Stimulated activated CD8-positive, alpha-beta memory T cell treated with anti-CD3 and anti-CD28 coated beads, Interleukin-7, amount 100 ng/mL, for 4 hours (primary cell): ENCODE measurements at places on chromosomes 6 and 20.

DNA sequence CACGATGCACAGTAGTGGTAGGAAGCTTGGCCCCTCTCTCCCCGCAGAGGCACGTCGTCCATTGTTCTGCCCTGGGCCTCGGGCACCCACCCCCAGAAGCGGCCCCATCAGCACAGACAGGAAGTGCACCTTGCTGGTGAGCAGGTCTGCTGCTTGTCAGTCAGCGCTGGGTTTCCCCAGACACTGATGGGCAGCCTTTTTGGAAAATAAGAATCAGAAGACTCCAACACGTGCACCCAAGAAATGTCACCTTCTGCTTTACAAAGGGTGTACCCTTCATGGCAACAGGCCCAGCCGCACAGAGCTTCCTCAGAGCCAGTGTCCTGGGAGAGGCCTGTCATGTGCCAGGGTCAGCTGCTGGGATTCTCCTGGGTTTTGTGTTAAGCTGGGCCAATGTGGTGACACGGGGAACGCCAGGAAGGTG is 34.7 kb upstream of the IRF4 start:
- peak; percentile 27 for DNase-seq

DNA sequence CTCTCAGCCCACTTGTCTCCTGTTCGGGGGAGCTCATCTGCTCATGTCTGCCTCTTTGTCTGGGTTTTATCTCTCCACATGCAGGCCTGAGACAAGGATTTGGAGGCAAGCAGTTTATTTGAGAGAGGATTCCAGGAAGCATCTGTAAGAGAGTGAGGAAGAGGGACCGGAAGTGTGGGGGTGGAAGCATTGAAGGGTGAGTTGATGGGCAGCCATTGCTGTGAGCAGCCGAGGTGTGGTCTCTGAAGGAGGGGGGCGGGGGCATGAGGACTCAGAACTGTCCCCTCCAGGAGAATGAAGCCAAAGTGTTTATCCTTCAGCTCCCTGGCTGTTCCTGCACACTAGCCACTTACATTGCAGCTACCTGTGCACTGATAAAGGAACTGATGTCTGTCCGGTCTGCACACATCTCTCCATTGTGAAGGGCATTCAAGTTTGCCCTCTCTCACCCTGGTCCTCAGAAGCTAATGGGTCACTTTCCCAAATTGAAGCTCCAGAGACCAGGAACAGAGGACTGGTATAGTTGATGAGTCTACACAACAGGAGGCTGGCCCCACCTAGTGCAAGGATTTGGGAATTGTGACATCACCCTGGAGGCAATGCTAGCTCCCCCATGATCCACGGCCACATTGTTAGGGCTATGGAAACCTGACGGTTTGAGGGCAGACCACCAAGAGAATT is 100.5 kb upstream of the FOXA2 start:
- no peak for DNase-seq

GRCh38 chr6:3251462-3252314 is 7.1 kb upstream of the PSMG4 start:
- DNase-seq: peak; percentile 62

DNA sequence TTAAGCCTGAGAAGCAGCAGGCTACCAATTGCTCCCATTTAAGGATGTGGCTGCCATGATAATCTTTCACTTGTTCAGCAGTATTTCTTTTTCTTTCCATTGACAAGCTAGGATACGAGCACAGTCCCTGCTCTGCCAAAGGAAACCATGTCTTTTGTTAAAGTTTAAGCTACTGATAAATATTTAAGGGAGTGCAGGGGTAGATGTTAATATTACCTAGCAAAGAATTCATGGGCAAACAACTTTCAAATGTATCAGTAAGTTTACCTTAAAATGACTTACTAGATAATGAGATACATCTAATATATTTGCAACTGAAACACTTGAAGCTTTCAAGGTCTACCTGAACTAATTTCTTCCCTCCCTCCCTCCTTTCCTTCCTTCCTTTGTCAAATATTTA is 77.3 kb downstream of the OPN5 start:
- DNase-seq: no peak

DNA sequence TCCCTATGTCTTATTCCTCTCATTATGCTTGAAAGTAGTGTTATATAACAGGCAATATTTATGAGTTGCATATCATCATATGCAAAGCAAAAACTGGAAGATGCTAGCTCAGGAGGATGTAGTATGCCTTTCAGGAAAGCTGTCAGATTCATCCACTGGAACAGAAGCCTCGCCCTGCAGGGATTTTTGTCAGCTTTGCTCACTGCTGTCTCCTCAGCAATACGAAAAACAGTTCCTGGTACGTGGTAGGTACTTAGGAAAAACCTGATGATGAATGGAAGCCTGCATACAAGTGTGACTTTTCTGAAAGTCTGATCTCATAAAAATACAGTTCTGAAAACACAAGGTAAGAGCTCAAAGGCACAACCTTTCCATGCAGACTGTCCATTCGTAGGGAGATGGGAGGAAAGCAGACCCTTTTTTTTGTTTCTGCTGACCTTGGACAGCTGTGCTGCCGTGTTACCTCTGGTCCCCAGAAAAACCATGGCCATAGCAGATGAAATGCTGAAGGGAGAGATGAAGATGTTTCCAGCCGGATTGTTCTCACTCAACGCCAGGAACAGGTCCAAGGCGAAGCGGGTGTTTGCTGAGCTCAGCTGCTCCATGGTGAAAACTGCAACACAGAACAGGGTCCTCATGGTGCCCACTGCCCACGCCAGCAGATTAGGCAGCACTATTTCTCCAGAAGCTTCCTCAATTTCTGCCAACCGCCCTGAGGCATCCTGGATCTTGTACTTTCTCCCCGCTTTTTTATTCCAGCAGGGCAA is 1.5 kb downstream of the SERPINB1 start:
- DNase-seq: no peak

GRCh38 chr20:61801857-61802442 is 263.7 kb downstream of the TAF4 start:
- no peak for DNase-seq

DNA sequence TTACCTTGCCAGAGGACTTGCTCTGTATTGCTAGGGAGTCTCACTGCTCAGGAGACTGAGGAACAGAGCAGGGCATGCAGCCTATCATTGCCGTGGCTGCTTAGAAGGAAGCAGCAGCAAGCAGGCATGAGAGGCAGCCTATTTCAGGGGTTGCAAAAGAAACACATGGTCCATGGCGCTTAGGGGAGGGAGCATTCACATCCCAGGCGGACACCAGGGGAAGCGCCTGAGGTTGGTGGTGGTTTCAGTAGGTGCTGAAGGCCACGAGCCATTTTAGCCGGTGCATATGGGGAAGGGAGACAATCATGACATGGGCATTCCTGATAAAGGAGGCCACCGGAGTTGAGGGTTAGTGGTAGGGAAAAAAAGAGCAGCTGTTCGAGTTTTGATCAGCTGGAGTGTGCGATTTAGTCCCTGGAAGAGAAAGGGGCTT is 20.9 kb downstream of the FARS2 start:
- no peak for DNase-seq

- DNase-seq: no peak
Measured at GRCh38 chr6:166206510-166207283, 39.0 kb upstream of the TBXT start.

- DNase-seq: no peak
Measured at GRCh38 chr20:44540834-44541233, 19.0 kb upstream of the SERINC3 start.

- no peak for DNase-seq
Measured at GRCh38 chr6:152669895-152670294, 27.8 kb upstream of the MYCT1 start.

- DNase-seq: no peak
Measured at GRCh38 chr6:100099189-100100074, 105.4 kb upstream of the MCHR2 start.

DNA sequence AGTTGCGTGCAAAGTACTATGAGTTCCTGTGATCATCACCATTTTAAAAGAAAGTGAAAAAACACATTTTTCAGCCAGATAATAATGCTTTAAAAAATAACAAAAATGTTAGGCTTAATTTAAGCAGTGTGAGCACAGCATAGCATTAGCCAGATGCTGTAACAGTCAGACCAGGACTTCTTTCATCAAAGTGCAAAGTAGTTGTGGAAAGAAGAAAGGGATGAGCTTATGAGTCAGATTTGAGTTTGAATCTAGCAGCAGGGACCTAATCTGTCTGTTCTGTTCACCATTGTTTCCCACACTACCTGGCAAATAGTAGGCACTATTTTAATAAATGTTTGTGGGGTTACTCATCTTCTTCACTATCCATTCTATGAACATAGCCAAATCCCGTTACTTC is 70.1 kb downstream of the KLHL32 start:
- DNase-seq: no peak

GRCh38 chr6:112464901-112465665 is 118.0 kb downstream of the RFPL4B start:
- no peak for DNase-seq

- no peak for DNase-seq
Measured at GRCh38 chr20:40970218-40970617, 58.4 kb upstream of the TOP1 start.

GRCh38 chr6:29112135-29112534 is 4.3 kb downstream of the OR2J3 start:
- no peak for DNase-seq

DNA sequence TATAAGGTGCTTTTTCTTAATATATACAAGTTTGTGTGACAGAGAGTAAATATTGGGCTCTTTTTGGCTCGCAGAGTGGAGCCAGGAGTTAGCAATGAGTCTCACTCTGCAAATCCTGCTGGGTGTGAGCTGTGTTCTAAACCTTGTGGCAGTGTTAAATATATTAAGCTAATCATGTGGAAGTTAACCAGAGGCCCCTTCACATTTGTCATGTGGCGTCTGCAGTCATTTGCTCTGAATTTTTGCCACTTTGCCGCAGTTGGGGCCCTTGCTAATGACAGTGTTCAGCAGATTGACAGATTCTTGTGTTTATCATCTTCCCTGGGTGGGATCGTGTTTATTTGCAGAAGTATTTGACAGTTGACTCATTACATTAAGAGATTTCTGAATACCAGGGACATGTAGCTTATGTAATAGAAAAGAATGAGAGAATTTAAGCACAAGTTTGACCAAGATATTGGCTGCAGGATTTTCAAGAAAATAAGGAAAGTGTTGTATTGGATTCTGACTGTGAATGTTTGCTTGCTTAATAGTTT is 37.9 kb downstream of the SPATA2 start:
- DNase-seq: no peak

DNA sequence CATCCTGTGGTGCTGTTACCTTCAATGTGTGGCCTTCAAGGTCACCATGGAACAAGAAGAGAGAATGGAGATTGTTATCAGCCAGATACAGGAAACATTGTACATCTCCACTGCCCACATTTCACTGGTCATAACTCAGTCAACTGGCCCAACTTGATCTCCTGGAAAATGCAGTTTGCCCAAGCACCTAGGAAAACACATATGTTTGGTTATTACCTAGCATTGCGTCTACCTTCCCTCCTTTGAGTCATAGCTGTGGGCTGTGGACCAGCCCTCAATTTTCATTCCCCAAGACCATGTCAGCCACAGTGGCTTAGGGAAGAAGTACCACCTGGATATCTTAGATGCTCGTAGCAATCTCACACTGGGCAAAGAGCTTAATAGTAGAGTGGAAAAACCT is 513.4 kb downstream of the KIF16B start:
- no peak for DNase-seq

GRCh38 chr6:139250296-139251044 is 41.3 kb downstream of the TXLNB start:
- peak; percentile 18 for DNase-seq

DNA sequence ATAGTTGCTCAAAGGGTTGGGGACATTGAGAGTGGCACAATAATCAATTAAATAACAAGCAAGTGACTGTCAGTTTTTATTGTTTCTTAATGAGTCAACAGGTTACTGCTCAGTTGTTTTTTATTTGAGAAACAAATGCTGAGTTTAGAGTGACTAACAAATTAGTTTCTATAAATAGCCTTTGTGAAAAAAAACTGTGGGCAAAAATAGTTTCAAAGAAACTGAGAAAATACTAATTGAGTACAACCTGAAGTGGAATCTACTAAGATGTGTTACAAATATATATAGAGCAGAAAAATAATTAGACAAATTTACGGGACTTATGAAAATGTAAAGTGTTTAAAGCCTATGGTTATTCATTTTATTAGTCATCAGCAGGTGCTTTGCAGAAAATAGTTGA is 22.3 kb downstream of the BEND6 start:
- no peak for DNase-seq

GRCh38 chr6:138157986-138158638 is 3.6 kb upstream of the ARFGEF3 start:
- DNase-seq: no peak

DNA sequence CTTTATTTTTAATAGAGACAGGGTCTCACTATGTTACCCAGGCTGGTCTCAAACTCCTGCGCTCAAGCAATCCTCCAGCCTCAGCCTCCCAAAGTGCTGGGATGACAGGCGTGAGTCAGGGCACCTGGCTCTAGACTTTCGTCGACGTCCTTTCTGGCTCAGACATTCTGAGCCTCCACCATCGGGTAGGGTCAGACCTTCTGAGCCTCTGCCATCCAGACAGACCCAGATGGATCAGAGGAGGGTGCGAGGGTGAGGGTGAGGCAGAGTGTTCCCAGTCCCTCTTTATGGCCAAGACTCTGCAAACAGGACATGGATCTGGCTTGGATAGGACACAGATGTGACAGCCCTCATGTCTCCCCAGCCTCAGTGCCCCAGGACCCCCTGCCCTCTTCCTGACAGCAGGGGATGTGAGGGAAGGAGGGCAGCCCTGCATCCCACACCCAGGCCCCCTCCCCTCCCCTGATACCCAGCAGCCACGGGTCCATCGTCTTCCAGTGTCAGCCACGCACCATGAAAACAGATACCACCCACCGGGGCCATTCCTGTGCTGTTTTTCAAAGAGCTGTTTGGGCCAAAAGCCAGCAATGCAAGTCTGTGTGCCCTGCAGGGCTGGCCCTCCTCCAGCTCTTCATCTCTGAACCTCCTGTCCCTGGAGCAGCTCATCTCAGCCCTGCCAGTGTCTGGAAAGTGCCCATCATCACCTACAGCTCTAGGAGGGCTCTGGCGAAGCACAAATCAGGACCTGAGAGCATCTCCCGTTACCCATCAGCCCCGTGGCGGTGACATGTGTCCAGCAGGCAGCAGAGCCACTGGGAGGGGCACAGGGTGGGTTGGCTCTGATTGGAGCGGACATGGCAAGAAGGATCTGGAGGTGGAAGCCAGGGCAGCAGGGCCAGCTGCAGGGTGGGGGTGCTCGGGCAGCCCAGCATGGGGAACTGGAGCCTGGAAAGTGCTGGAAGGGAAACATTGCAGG is 208.4 kb downstream of the PREX1 start:
- DNase-seq: no peak
